ENCODE measurements at places on chromosomes 16 and 17.

DNA sequence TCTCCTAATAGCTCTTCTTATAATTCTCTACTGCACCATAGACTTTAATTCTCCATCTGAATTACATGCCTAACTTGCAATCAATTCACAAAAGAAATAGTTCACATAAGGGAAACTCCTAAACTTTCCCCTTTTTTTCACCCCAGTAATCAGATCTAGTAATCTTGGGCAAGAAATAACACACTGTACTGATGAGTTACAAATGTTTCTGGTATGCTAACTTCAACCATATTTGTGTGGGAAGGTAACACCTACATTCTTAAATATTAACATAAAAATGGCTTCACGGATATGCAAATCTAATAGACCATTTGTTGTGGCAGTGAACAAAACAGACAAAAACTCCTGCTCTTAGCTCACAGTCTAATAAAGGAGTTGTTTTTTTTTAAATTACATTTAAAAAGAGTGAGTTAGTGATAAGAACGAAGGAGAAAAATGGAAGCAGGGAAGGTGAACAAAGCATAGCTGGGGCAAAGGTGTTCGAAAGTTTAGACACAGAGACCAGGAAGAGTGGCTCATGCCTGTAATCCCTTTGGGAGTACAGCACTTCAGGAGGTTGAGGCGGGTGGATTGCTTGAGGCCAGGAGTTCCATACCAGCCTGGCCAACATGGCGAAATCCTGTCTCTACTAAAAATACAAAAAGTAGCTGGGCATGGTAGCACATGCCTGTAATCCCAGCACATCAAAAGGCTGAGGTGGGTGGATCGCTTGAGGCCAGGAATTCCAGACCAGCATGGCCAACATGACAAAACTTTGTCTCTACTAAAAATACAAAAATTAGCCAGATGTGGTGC is 34.8 kb downstream of the CMTM3 start:
- DNase-seq, result no peak

- no peak for DNase-seq
Measured at GRCh38 chr16:21614896-21615295, 15.5 kb downstream of the METTL9 start.

DNA sequence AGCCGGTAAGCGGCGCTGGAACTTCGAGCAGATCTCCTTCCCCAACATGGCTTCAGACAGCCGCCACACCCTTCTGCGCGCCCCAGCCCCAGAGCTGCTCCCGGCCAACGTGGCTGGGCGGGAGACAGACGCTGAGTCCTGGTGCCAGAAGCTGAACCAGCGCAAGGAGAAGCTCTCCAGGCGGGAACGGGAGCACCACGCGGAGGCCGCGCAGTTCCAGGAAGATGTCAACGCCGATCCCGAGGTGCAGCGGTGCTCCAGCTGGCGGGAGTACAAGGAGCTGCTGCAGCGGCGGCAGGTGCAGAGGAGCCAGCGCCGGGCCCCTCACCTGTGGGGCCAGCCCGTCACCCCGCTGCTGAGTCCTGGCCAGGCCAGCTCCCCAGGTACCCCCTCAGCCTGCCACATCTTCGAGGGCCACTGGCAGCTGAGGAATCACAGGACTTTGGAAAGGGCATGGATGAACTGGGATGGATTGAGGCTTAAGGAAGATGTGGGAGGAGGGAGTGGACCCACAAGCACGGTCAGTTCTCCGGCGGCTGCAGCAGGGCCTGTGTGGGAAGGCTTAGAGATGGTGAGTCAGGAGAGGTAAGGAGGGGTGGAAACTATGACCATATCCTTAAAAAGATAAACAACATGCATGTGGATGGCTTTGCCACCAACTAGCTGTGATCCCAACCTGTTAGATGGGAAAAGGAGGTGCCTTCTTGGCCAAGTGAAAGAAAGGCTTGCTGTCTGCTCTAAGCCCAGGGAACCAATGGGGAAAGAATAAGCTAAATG is 3.4 kb upstream of the LLGL2 start:
- DNase-seq, result no peak

DNA sequence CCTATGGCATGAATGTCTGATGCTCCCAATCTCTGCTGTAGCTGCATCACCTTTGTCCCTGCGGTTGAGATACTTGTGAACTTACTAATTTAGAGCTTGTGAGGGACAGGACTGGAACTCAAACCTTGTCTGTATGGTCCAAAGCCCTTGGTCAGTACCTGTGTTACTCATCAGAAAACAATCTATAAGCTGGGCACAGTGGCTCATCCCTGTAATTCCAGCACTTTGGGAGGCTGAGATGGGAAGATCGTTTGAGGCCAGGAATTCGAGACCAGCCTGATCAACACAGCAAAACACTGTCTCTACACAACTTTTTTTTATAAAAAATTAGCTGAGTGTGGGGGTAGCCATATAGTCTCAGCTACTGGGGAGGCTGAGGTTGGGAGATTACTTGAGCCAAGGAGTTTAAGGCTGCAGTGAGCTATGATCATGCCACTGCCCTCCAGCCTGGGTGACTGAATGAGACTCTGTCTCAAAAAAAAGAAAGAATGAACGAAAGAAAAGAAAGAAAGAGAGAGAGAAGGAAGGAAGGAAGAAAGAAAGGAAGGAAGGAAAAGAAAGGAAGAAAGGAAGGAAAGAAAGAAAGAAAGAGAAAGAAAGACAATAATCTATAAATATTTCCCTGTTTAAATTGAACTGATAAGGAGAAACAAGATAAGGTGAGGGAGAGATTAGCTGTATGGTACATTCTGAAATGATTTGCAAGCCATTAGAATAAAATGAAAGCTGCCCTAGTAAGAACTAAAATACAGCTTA is 31.7 kb upstream of the MYH10 start:
- no peak for DNase-seq

DNA sequence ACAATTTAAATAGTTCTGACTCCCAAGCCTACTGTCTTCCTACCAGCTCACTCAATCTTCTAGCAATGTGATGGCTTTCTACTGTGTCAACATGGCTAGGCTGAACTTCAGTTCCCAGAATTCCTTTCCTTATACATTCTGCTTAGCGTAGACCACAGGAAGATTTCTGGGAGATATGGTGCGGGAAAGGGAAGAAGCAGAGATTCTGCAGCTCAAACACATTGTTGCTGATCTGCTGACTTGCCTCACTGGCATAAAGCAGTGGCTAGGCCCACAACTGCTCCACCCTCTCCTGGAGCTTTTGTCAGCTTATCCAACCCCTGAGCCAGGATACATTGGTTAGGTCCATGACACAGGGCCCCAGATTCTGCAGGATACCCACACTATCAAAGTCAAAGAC is 58.8 kb downstream of the GAS7 start:
- no peak for DNase-seq

GRCh38 chr16:11833951-11834695 is 17.2 kb downstream of the RSL1D1 start:
- DNase-seq, result peak; percentile 19

DNA sequence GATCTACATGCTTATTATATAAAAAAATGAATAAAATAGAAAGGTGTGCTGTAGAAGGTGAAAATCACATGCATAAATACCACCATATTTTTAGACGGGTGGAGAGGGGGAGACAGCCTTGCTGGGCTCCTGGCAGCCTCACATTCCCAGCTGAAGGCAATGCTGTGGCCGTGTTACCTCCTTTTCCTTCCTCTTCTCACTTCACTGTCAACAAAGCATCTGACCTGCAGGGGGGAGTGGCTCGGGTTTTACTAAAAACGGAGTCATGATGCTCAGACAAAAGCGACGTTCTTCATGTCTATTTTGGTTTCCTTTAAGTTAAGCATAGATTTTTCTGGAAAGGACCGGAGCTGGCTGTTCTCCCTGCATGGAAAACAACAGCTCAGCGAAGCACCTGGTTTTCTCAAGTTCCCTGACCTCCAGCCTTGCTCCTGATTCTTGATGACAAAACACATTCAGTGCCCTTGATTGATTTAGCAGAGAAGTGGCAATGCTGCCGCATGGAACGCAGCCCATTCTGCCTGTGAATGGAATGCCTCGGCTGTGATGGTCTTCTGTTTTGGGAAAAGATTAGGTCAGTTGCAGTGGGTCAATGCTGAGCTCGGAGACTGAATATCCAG is 5.5 kb upstream of the RPTOR start:
- peak; percentile 40 for DNase-seq

- DNase-seq, result no peak
Measured at GRCh38 chr16:9372934-9373890, 281.8 kb downstream of the HAPSTR1 start.

DNA sequence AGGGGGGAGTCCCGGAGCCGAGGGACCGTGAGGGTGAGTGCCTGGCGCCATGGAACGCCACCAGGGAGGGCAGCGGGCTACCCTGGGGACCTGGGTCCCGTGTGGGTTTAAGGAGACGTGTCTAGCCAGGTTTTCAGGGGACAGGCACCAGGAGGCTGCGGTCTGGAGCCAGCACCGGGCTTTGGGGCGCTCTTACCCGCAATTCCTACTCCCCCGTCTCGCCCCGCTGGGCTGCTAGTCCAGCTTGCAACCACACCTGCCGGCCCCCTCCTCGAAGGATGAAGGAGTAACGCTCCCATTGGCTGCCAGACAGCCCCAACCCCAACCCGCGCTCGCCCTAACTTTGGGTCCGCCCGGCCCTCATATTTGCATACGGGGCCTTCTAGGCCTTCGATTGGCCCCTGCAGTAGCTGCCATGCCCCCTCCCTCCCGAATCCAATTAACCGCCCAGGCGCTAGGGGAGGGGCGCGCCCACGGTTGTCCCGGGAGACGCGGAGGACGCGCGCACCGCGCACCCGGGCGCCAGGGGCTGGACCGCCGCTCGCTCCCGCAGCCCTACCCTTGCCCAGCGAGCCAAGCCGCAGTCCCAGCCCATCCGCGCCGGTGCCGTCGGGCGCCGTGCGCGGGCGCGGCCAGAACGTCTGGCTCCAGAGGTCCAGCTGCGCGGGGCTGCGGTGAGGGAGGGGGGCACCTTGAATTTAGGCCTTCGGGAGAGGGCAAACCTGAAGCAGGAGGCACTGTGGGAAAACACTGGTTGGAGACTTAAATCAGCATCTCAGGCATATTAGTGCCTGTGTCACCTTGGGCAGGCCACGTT is at the start of gene TTLL6:
Gene TTLL6, minus strand, starts transcription at position 456 of the 817 bp plus-strand sequence. Its CDS starts 157 bp downstream, at position 299.
- DNase-seq, result peak; percentile 68

GRCh38 chr17:42018339-42018738 is 1.1 kb upstream of the DNAJC7 start:
- DNase-seq, result no peak

DNA sequence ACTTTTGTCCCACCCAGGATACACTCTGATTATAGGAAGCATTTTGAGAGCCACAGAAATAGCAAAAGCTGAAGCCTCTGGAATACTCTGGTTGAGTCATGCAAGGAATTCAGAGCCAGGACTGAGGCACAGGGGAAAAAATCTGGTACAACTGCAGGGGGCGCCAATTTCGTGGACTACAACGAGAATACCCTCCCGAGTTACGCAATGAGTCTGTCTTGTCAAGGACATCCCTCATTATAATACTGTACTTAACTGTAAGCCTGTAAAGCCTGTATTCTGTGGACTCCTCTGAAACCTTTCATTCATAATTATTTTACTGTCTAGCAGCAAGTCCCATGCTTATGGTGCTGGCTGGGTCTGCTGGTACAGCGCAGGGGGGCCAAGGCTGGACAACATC is 7.8 kb downstream of the HOXB1 start:
- no peak for DNase-seq

GRCh38 chr16:20216591-20217217 is 110.6 kb downstream of the GP2 start:
- no peak for DNase-seq

- DNase-seq, result no peak
Measured at GRCh38 chr17:68579194-68579927, 21.8 kb downstream of the FAM20A start.

GRCh38 chr16:12323007-12323758 is 346.6 kb downstream of the SNX29 start:
- DNase-seq, result no peak
